ENCODE measurements at places on chromosomes 2 and 18. TPM values are rescaled to one million over a fixed set of nuclear protein-coding genes. Genes with fewer than 3 reads are reported as not detected.

UCN gene
- 0.44 TPM for total RNA-seq

BOLL gene
- not detected for total RNA-seq

PNKD gene
- total RNA-seq, result 36.1 TPM

UGT1A10 gene
- total RNA-seq, result not detected

ATG4B gene
- total RNA-seq, result 30.8 TPM

UBR3 gene
- 20.1 TPM for total RNA-seq

TRAF3IP1 gene
- total RNA-seq, result 6.6 TPM

CKAP2L gene
- 4.5 TPM for total RNA-seq

RPS27A gene
- 578 TPM for total RNA-seq

KIAA2012 gene
- total RNA-seq, result not detected

CXCR2 gene
- not detected for total RNA-seq

MAP3K19 gene
- not detected for total RNA-seq

ANKRD30B gene
- not detected for total RNA-seq

PPP3R1 gene
- 16.2 TPM for total RNA-seq

LTBP1 gene
- 9.2 TPM for total RNA-seq

UGT1A3 gene
- not detected for total RNA-seq

TCF23 gene
- not detected for total RNA-seq

C18orf32 gene
- 3.4 TPM for total RNA-seq

All from bladder microvascular endothelial cell (primary cell).